Stimulated activated CD4-positive, alpha-beta T cell treated with anti-CD3 and anti-CD28 coated beads, Interleukin-15, amount 100 ng/mL, for 1 hour (primary cell): ENCODE measurements at places on chromosomes 2 and 18.

DNA sequence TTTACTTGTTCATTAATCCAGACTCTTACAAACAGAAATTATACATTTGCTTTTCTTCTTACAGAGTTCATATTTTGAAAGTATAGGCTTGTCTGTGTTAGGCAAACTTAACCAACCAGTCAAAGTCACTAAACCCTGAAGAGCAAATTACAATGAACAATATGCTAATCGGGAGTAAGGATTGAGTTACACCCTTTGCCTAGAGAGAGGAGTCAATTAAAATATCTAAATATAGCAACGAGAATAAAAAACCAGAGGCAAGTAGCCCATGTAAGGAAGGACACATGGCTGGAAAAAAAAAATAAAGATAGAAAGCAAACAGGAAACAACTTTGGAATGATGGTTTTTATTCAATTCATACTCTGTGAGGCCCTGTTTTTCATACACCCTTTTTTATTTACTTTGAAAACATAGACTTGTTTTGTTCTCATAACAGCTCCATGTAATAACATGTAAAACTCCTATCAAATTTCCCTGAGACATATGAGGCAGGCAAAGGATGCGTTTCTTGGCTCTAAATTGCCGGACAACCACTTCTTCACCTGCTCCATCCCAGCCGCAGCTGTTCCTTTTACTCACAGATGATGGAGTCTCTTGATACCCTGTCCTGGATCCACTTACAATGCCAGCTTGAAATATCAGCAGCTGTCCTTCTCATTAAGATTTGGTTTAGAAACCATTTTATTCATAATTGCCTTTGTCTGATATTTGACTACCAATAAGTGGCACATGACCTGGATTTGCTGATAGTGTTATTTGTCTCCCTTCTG is 767.7 kb upstream of the GCFC2 start:
- DNase-seq: no peak

DNA sequence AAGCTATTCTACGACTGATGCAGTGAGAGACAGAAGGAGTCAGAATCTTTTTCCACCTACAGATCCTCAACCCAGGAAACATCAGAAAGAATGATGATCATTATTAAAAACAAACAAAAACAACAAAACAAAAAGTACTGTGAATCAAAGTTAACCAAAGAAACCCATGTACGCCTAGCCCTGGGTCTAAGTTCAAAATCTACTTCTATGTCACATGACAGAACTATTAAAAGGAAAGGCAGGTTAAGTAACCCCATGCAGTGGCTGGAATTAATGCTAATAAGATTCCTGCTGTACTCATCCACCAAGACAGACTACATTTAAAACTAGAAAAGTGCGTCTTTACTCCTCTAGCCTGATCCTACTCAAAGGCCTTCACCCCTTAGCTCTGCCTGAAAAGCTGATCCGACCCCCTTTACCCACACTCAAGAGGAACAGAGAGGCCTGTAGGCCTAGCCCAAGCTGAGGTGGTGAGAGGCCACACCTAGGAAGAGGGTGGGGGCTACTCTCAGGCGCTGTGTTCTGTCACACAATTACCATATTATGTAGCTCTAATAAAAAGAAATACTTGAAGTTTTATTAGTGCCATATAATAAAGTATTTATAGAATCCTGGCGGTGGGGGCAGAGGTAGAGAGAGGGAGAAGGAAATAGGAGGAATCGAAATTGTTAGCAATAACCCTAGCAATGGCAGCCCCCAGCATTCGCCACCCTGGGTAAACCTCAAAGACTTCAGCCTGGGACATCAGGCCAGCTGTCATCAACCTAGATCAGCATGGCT is 37.1 kb downstream of the NHEJ1 start:
- no peak for DNase-seq

- no peak for DNase-seq
Measured at GRCh38 chr18:56323673-56324072, 314.7 kb downstream of the TXNL1 start.

DNA sequence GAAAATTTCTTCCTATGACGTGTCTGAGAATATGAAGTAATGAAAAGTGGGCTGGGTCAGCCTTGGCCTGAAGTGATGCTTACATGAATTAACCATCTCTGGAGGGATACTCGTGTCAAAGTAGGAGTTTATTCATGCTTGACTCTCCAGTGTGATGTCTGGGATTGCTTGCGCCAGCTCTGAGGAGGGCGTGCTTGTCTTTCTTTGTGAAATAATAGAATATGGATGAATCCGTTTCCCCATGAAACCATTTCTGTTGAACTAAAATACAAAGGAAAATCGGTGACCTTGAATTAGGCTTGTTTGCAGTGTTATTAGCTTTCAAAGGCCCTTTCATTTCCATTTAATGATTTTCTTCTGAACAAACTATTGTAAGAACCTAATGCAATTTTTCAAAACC is 77.9 kb downstream of the EML6 start:
- DNase-seq: no peak

DNA sequence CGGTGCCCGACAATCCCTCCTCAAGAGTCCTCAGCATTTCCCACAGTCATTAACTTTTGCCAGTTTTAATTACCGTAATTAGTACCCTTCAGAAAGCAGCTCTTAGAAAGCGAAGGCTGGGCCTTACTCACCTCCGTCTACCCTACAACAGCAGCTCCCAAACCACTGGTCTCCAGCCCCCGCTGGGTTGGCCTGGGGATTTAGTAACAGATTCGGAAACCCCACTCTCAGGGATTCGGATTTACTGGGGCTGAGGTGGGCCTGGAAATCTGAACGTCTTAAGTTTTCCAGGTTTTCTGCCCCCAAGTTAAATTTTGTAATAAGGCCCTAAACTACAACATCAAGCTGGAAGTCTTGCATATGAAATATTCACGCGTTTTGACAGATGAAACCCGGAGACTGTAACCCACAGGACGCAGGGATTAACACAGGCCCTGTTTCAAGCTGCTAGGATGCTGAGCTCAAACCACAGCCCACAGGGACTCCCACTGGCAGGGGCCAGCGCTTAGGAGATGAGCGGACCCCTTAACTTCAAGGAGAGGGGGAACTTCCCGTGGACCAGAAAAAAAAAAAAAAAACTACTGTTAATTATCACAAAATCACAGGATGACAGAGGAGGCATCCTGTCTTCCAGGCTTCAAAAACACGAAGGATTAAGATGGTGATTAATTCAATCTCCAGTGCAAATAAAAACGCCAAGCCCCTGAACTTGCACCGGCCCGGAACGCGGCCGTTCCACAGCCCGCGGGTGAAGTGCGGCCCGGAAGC is 985 bp downstream of the ILKAP start:
- DNase-seq: no peak

DNA sequence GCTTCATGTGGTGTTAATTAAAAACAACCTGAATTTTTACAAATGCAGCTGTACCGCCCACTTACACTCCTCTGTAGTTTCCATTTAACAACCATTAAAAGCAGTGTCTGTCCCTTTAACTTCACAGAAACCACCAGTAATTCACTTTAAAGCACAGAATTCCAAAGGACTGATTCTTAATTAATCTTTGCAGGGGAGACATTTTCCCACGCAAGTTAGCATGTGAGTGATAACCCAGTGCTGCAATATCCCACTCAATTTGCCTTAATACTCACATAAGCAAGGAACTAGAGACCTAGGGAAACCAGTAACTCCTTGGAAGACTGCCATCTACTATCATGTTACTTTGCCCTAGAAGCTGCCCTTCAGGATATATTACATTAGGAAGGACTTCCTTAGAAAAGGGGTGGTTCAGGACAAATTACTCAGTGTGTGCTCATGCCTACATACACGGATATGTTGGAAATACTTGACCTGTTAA is 102.3 kb downstream of the OSR1 start:
- DNase-seq: no peak

DNA sequence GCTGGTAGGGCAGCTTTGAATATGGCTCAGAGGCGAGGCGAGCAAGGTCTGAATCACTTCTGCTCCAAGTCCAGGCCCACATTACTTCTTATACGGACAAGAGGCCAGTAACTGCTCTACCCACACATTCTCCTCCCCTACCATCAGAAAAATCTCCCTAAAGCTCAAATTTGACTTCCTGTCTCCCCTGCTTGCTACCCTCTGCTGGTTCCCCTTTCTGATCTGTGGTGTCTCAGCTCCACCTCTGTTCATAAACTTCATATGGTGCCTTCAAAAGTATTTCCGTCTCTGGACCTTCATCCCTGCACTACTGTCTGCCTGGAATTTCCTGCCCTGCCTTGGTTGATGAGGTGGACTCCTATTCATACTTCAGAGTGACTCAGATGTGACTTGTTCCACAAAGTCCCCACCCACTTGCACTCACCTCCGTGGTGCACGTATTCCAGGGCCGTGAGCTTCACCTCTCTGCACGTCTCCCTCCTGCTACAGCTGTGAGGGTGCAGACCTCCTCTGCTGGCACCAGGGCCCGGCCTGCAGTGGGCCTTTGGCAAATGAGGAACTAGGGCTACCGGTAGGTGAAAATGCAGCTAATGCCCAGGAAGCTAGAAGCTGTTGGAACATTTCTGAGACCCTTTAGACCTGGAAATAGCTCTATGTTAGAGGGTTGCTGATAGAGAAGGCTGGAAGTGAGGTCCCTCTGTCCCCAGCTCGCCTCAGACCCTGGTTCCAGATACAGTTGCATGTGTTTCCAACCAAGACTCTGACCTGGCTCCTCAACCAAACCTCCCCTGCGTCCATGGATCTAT is 24.6 kb upstream of the KCMF1 start:
- DNase-seq: no peak

DNA sequence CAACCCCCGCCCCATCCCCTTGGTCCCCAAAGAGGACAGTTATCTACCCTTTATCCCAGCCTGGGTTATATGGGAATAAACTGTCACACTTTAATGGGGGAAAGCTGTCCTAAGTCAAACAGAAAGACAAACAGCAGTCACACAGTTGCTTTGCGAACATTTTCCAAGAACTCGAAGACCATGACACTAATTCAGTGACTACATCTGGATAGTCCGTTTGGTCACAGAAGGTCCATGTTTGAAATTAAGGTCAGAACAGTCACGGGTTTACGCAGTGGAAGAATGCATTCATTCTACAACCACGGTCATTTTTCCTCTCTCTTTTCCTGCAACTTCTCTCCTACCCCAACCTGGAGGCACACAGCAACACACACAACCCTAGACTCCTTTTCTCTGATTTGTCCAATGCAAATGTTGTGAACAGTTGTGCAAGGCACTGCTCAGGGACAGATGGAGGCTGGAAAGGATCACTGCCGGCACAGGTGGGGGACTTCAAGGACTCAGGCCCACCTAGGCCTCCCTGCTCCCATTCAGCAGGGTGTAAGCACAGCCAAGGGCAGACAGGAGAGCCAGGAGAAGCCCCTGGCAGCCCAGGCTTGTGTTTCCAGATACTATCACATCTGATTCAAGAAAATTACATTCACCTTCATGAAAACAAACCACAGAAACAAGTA is 39.9 kb downstream of the ZNF516 start:
- no peak for DNase-seq

GRCh38 chr2:35973132-35973736 is 382.3 kb upstream of the CRIM1 start:
- DNase-seq: no peak

DNA sequence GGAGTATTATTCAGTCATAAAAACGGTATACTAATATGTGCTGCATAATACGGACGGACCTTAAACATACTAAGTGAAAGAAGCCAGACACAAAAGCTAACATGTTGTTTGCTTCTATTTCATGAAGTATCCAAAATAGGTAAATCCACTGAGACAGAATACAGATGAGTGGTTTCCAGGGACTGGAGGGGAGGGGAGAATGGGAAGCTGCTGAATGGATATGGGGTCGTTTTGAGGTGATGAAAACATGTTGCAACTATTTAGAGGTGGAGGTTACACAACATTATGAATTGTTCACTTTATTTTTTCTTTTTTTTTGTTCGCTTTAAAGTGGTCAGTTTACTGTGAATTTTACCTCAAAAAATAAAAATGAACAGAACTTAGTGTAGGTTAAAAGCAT is 52.9 kb downstream of the RAB10 start:
- no peak for DNase-seq

- DNase-seq: no peak
Measured at GRCh38 chr18:78792094-78792493, 187.5 kb upstream of the SALL3 start.

DNA sequence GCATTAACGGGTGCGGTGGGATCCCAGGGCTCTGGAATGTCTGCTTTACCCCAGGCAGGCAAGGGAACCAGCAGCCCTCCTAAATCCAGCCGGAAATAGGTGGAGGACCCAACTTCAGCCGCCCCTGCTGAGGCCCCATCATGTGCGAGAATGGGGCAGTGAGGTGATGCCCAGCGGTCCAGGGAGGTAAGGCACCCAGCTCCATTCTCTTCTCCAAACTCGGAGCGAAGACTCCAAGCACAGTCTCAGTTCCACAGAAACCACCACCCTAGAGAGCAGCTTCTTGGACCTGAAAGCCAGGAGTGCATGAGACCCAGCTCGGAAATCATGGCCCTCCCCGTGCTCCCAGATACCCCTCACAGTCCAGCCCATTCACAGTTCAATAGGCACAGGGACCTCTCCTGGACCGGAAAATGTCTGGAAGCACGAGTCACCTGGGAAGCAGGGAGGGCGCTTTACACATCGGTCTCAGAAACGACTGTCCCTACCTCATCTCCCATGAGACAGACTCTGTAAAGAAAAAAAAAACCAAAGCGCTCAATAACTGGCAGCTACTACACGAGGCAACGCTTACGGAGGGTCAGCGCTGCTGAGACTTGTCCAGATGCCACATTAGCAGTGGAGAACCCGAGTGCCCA is 2.0 kb downstream of the SDC1 start:
- DNase-seq: no peak

- no peak for DNase-seq
Measured at GRCh38 chr2:231124838-231125568, at the start of gene HTR2B. TSS of gene HTR2B (minus strand) at chr2:231125042. CDS start at chr2:231123764, 1,278 bp downstream.

GRCh38 chr2:235218486-235218907 is 266.7 kb downstream of the SH3BP4 start:
- no peak for DNase-seq

DNA sequence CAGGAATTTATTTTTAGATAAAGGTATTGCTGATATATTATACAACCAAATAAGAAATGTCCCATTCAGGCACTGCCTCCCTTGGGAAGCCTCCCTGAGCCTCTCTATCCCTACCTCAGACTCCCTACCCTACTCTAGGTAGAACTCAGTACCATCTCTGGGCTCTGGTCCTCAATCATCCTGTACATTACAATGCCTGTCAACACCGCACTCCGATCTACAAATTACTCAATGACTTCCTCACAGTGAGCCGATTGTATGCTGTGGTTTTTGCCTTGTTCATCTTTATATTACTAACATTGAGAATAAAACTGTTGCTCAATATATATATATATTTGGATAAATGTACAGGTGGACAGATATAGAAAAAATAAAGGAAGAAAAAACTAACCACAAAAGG is 207.5 kb downstream of the STK39 start:
- no peak for DNase-seq

DNA sequence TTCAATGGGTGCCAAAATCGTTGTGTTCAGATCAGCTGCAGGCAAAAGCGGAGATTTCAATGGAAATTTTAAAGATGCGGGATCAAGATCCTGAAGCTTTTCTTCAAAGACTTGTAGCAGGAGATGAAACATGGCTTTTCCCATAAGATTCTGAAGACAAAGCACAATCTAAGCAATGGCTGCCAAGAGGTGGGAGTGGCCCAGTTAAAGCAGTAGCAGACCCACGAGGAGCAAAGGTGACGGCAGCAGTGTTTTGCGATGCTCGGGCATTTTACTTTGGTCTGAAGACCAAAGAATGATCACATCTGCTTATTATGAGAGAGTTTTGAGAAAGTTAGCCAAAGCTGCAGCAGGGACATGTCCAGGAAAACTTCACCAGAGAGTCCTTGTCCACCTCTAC is 222.9 kb downstream of the DSC3 start:
- no peak for DNase-seq
